Esophagus squamous epithelium (tissue), 5 donors: ENCODE measurements at places on chromosomes 12 and 14. TPM values are rescaled to one million over a fixed set of nuclear protein-coding genes. Genes with fewer than 3 reads are reported as not detected.

DIP2B gene
- total RNA-seq, result 57.2 TPM

DNA sequence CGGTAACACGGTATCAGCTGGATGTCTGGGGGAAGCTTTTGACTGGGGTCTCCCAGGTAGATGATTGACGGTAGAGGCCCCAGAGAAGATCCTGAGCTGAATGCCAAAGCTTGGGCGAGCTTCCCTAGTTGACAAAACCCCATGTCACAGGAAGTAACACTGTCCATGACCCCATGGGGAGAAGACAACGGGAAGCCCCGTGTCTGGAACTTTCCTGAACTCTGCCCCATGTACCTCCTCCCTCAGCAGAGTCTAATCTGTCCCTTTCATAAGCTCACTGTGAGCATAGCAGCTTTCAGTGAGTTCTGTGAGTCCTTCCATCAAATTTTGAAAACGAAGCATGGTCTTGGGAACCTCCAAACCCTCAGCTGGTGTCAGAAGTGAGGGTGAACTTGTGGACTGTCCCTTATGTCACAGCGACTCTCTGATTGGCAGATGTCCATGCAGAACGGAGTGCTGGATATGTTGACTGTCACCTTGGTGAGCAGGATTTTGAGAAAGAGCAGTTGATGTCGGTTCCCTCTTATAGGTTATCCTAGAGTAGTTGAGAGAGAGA, 29.7 kb upstream of the BEGAIN start:
- no peak overlapping the region for H3K4me3 ChIP-seq
- DNase-seq, result no peak
- no peaks in the 10 kb centered on the region for H3K27me3 ChIP-seq
- H3K36me3 ChIP-seq, result no peaks in the 10 kb centered on the region

SRRM4 gene
- not detected for total RNA-seq

EPYC gene
- total RNA-seq, result not detected

CEBPE gene
- total RNA-seq, result not detected

DNA sequence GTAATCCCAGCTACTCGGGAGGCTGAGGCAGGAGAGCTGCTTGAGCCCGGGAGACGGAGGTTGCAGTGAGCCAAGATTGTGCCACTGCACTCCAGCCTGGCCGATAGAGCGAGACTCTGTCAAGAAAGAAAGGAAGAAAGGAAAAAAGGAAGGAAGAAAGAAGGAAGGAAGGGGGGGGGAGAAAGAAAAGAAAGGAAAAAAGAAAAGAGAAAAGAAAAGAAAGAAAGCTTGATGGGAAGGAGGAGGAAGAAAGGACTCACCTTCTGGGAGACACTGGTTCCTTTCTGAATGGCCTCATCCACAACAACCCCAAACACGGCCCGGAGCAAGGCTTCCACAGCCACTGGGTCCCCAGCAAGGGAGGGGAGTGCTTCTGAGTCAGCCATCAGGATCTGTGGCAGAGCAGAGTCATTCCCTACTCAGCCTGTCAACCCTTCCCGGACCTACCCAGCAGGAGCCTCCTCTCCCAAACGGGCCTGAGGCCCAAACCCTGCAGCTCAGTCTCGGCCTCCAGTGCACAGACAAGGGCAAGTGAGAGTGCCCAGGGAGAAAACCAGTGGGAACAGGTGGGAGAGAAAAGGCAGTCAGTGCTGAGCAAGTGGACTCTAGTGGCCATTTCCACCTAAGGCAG, 7.3 kb upstream of the ZNF740 start:
- H3K36me3 ChIP-seq, result peaks cover 50% of the 10 kb centered on the region
- no peak overlapping the region for H3K27ac ChIP-seq
- H3K27me3 ChIP-seq, result no peaks in the 10 kb centered on the region
- no peak overlapping the region for H3K4me3 ChIP-seq
- peaks cover 8% of the 10 kb centered on the region for H3K4me1 ChIP-seq

PLA2G1B gene
- not detected for total RNA-seq

DNA sequence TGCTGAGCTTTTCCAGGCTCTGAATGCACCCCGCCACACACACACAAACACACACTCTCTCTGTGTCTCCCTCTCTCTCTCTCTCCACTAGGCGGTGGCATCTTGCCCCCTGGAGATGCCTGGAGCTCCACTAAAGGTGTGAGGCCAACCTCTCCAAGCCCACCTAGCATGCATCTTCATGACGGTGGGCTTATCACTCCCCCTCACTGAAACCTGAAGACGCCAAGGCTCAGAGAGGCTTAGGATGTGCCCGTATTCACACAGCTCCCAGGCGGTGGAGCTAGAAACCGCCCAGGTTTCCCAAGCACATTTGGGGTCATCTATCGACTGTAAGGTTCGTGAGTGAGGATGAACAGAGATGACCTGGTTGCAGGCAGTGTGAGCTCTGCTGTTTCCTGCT, 42.6 kb upstream of the BCL11B start:
- H3K4me1 ChIP-seq, result no peaks in the 10 kb centered on the region
- H3K36me3 ChIP-seq, result no peaks in the 10 kb centered on the region
- no peak for DNase-seq
- H3K27ac ChIP-seq, result no peak overlapping the region

DNA sequence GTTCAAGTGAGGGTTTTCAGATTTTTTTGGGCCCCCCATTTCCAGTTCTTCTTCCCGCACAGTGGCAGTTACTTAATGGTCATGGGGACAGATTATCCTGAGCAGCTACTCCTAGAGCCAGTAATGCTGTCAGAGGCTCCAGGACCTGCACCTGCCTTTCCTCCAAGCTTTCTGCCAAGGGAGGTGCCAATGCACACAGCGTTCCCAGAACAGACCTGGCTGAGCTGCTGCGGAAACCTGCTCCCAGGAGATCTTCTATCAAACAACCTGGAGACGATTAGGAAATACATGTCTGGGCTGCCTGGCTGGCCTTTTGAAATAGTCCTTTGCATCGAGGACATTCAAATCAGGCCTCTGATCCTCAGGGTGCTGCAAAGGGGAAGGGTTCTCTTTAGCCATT, 120.9 kb downstream of the SLC8A3 start:
- no peaks in the 10 kb centered on the region for H3K36me3 ChIP-seq
- no peaks in the 10 kb centered on the region for H3K4me1 ChIP-seq
- H3K27ac ChIP-seq, result no peak overlapping the region
- no peak for DNase-seq
- H3K27me3 ChIP-seq, result peaks cover 10% of the 10 kb centered on the region

CMKLR1 gene
- total RNA-seq, result 5.7 TPM

TC2N gene
- 44.6 TPM for total RNA-seq

- H3K4me1 ChIP-seq, result peaks cover 16% of the 10 kb centered on the region
- no peak for DNase-seq
- no peaks in the 10 kb centered on the region for H3K36me3 ChIP-seq
- no peak overlapping the region for H3K27ac ChIP-seq
- peaks cover 24% of the 10 kb centered on the region for H3K27me3 ChIP-seq
- H3K4me3 ChIP-seq, result no peak overlapping the region
Measured at GRCh38 chr12:125189502-125189901, 124.3 kb downstream of the AACS start.

GRCh38 chr14:101377069-101377468, 184.2 kb upstream of the DIO3 start:
- no peak overlapping the region for H3K4me3 ChIP-seq
- no peak overlapping the region for H3K27ac ChIP-seq
- DNase-seq, result no peak
- H3K27me3 ChIP-seq, result no peaks in the 10 kb centered on the region
- H3K36me3 ChIP-seq, result no peaks in the 10 kb centered on the region

- peaks cover 21% of the 10 kb centered on the region for H3K4me1 ChIP-seq
- no peaks in the 10 kb centered on the region for H3K27me3 ChIP-seq
- peaks cover 99% of the 10 kb centered on the region for H3K36me3 ChIP-seq
Measured at GRCh38 chr14:101980700-101981099, 16.3 kb downstream of the DYNC1H1 start.

- H3K27ac ChIP-seq, result no peak overlapping the region
- H3K4me1 ChIP-seq, result no peaks in the 10 kb centered on the region
- no peaks in the 10 kb centered on the region for H3K27me3 ChIP-seq
- no peak overlapping the region for H3K4me3 ChIP-seq
Measured at GRCh38 chr14:51844081-51844881, 16.1 kb upstream of the GNG2 start.

DNA sequence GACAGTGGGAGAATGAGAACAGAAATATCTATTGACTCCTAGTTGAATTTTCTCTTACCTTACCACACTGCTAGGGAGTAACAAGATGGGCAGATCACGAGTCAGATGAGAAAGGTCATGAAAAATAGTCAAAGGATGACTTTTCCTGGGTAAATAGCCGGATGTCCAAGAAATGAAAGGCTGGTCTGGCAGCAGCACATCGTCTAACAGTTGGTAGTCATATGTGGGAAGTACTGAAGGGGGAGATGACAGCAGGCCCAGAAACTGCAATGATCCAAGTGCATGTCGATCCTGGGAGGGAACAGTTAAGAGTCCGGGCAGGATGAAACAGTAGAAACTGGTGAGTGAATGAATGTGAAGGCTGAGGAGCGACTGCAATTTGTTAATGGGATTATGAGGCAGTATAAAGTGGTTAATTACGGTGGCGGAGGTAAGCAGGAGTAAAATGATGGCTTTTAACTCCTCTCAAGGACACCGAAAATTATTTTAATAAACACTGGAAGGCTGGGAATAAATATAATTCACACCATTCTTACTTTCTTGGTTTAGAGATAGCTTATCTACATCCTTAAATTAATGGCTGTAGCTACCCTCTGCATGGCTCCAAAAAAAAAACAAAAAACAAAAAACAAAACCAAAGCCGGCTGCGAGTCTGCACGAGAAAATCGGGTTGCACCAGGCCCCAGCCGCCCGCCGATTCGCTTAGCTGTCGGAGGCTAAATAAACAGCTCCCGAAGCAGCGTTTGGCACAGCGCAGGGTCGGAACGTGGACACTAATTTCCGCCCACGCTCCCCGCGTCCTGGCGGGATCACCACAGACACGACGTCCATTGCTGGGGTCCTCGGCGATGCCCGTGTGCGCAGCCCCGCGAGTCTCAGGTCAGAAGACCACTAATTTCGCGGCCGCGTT, 1.0 kb upstream of the ERC1 start:
- H3K27me3 ChIP-seq, result no peaks in the 10 kb centered on the region
- DNase-seq, result no peak
- H3K4me1 ChIP-seq, result peaks cover 24% of the 10 kb centered on the region
- H3K4me3 ChIP-seq, result peak overlapping the region; percentile 98
- peak overlapping the region; percentile 99 for H3K27ac ChIP-seq

DNA sequence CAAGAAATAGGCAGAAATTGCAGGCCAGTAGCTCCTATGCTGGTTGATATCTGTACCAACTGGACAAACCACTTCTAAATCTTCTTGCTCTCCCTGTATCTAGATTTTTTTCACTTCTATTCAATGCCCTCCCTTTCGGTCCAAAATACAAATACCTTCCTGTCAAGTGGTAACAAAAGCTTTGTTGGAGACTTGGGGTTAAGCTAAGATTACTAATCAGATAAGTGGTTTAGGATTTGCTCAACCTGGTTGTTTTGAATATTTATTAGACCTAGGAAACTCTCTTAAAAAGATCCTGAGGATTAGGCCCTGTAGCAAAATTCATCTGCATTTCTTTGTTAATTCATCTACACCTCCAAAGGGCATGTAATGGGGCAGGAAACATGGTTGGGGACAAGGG, 410.1 kb downstream of the NAV3 start:
- no peaks in the 10 kb centered on the region for H3K4me1 ChIP-seq
- no peak for DNase-seq
- no peaks in the 10 kb centered on the region for H3K27me3 ChIP-seq

- DNase-seq, result no peak
- H3K27ac ChIP-seq, result no peak overlapping the region
- H3K4me1 ChIP-seq, result no peaks in the 10 kb centered on the region
Measured at GRCh38 chr12:49440035-49440434, 72.8 kb downstream of the SPATS2 start.

GRCh38 chr12:122949405-122949804, 16.9 kb downstream of the ABCB9 start:
- H3K36me3 ChIP-seq, result no peaks in the 10 kb centered on the region
- H3K4me3 ChIP-seq, result no peak overlapping the region
- DNase-seq, result no peak
- no peak overlapping the region for H3K27ac ChIP-seq

AQP6 gene
- total RNA-seq, result not detected

DNA sequence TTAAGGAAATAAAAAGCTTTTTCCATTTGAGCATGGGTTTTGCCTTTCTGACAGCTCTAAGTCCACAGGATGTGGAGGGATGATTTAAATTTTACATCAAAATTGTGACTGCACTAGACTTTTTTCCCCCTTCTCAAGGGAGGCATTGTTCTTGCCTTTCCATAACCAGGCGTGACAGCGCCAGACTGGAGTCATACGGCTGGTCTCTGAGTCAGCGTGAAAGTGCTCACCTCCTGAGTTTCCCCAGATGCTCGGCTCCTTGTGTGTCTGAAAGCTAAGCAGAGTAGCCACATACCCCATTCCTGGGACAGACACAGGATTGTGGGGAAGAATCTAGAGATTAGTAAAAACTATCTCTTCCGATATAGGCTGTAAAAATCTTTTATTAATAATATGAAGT, 43.1 kb downstream of the SOX5 start:
- no peak overlapping the region for H3K4me3 ChIP-seq
- no peak overlapping the region for H3K27ac ChIP-seq
- no peaks in the 10 kb centered on the region for H3K36me3 ChIP-seq
- H3K27me3 ChIP-seq, result no peaks in the 10 kb centered on the region

ABHD12B gene
- total RNA-seq, result not detected

GRCh38 chr12:65817866-65818265, 6.4 kb upstream of the HMGA2 start:
- peaks cover 2% of the 10 kb centered on the region for H3K27me3 ChIP-seq
- H3K4me3 ChIP-seq, result no peak overlapping the region
- no peaks in the 10 kb centered on the region for H3K36me3 ChIP-seq
- no peak overlapping the region for H3K27ac ChIP-seq
- DNase-seq, result no peak
- peaks cover 4% of the 10 kb centered on the region for H3K4me1 ChIP-seq

- no peaks in the 10 kb centered on the region for H3K36me3 ChIP-seq
- peaks cover 46% of the 10 kb centered on the region for H3K4me1 ChIP-seq
- H3K27ac ChIP-seq, result peak overlapping the region; percentile 42
- no peaks in the 10 kb centered on the region for H3K27me3 ChIP-seq
Measured at GRCh38 chr12:51847643-51848325, 734 bp downstream of the FIGNL2 start.

DNA sequence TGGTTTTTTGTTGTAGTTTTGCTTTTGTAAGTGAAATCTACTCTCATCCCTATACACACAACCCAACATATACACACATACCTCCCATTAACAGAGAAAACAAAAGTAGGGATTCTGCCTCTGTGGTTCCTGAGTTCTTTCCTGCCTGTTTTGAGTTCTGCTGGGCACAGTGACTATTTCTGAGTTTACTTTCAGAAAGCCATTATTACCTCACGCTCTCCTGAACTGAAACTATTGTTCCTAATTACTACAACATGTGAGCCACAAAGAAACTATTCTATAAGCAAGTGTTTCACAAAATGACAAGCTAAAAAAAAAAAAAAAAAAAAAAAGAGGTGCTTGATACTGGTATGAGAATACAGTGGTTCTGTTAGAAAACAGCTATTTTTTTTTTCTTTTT, 110.9 kb downstream of the ALG10B start:
- DNase-seq, result no peak
- no peaks in the 10 kb centered on the region for H3K36me3 ChIP-seq
- H3K4me3 ChIP-seq, result no peak overlapping the region
- no peaks in the 10 kb centered on the region for H3K27me3 ChIP-seq
- no peaks in the 10 kb centered on the region for H3K4me1 ChIP-seq
- H3K27ac ChIP-seq, result no peak overlapping the region

MGAT4C gene
- under 0.01 TPM for total RNA-seq
